ENCODE measurements at places on chromosomes 4 and X.

GRCh38 chr4:184375027-184375426 lies 99.3 kb downstream of the IRF2 start:
- DNase-seq: no peak

DNA sequence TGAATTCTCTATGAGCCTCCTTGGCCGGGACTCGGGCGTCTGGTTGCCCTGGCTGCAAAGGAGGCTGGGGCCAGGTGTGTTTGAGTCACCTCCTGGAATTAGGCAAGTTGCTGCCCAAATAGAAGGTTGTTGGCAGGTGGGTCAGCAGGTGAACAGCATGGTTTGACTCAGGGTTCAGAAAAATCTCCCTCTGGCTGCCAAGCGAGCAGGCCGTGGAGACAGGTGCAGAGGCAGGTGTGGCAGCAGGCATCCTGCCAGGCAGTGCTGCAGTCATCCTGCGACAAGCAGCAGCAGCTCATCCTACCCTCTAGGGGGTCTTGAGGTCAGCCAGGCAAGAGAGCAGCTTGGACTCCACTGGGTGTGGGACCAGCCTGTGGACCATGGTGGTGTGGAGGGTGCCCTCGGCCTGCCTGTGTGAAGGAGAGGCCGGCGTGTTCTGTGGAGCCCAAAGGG lies 8.2 kb downstream of the MSANTD1 start:
- peak; percentile 76 for DNase-seq

DNA sequence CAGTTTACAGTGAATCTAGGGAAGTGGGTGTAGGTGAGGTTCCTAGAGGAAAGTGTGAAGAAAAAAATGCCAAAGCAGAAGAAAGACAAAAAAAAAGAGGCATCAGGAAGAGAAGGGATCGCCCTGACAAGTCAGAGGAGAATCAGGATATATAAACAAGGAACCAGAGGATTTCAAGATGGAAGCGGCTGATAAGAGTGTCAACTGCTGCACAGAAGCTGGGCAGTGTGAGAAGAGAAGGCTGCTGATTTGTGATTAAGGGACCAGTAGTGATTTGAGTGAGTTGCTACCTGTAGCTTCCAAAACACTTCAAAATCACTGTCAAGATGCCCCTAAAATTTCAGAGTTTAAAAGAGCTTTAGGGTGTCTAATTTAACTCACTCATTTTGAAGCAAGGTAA lies 258.2 kb downstream of the PPP3CA start:
- no peak for DNase-seq

- DNase-seq: no peak
These were observed 138.6 kb downstream of the HS6ST2 start for GRCh38 chrX:132819711-132820264.

DNA sequence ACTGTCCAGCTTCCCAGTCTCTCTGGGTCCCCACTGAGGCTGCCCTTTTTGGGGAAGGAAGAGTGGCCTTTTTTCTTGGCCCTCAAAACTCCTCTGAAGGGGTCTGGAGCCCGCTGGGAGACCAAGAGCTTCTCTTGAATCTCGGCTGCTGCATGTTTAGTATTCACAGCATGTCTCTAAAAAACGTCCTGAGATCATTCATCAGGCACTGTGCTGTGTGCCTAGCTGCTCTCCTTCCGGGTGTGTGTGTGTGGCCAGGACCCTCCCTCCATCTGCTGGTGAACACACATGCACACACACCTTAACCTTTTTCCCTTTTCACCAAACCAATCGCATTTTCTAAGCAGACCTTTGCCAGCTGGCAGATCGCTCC lies 841 bp upstream of the FRMPD3 start:
- no peak for DNase-seq

- DNase-seq: peak; percentile 71
These were observed 69.4 kb downstream of the CLCN5 start for GRCh38 chrX:49991758-49992157.

- DNase-seq: no peak
These were observed 21.7 kb upstream of the MED14 start for GRCh38 chrX:40757058-40757457.

GRCh38 chrX:112662559-112663427 lies 16.9 kb downstream of the LHFPL1 start:
- no peak for DNase-seq

GRCh38 chr4:38266616-38267015 lies 306.4 kb downstream of the PTTG2 start:
- DNase-seq: no peak

DNA sequence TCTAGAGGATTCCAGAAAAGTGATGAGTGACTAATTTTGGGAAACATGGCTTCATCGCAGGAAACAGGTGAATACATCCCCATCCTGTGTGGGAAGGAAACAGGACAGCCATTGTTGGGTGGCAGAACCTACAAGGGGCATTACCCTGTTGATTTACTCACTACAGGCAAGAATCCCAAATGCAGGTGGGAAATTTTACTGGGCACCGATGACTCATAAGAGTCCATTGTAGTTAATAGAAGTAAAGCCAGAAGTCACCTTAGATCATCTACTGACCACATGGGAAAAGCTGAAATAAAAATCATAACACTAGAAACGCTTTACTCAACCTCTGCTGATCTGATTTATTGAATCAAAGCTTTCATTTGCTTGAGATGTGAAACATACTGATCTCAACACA lies 136.4 kb downstream of the TRIML1 start:
- no peak for DNase-seq

- peak; percentile 26 for DNase-seq
These were observed 580 bp upstream of the MMGT1 start for GRCh38 chrX:135974279-135974856.

DNA sequence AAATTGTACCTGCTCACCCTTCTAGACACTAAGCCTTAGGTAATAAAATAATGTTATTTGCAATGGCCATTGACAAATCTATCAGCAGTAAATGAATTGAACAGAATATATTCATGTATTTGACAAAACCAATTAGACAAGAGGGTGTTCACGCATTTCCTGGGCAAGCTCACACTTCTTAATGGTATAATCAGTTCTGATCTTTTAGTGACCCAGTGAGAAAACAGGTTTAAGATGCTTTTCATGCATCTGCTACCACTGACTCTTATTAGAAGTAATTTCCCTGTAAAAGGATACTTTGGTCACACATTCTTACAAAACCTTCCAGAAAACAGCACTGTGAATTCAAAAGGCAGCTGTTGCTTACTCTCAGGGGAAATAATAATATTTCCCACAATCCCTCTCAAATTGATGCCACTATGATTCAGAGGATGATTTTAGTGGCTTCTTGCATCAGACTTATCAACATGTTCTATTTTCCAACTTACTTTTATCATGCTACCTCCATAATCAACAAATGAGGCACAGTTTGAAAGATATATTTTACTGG lies 313.9 kb upstream of the NWD2 start:
- DNase-seq: no peak

DNA sequence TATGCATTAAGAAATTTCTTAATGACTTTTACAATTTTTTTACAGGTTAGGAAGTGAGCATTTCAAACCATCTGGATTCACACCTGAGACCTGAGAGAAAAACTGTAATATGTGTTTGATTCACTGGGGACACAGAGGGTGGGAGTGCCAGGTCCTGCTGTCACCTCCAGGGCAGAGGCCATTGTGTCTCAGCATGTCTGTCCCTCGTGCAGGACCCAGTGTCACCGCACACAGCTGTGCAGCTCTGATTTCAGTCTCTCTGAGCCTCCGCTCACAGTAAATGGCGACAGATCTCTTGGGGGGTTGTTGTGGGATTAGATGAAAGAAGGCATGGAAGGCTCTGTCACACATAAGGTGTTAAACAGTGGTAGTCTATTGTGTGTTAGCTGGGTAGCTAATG lies 23.0 kb upstream of the CLDN24 start:
- no peak for DNase-seq

- DNase-seq: no peak
These were observed 58.8 kb downstream of the C4orf50 start for GRCh38 chr4:5959211-5959982.

DNA sequence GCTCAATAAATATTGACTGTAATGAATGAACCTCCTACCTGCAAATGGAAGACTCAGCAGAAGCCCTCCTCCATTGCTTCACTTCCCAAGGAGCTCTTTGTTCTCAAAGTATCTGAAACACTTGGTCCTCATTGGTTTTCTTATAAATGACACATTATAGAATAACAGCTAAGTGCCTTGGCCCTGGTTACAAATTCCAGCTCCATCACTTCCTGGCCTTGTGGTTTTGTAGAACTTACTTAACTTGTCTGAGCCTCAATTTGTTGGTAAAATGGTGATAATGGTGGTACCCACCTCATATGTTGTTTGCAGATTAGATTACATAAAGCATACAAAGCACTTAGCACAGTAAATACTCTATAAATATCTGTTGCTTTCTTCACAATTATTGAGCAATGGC lies 25.2 kb upstream of the SMIM20 start:
- DNase-seq: no peak

GRCh38 chrX:154012336-154012991 lies 7.2 kb downstream of the IRAK1 start:
- DNase-seq: no peak

DNA sequence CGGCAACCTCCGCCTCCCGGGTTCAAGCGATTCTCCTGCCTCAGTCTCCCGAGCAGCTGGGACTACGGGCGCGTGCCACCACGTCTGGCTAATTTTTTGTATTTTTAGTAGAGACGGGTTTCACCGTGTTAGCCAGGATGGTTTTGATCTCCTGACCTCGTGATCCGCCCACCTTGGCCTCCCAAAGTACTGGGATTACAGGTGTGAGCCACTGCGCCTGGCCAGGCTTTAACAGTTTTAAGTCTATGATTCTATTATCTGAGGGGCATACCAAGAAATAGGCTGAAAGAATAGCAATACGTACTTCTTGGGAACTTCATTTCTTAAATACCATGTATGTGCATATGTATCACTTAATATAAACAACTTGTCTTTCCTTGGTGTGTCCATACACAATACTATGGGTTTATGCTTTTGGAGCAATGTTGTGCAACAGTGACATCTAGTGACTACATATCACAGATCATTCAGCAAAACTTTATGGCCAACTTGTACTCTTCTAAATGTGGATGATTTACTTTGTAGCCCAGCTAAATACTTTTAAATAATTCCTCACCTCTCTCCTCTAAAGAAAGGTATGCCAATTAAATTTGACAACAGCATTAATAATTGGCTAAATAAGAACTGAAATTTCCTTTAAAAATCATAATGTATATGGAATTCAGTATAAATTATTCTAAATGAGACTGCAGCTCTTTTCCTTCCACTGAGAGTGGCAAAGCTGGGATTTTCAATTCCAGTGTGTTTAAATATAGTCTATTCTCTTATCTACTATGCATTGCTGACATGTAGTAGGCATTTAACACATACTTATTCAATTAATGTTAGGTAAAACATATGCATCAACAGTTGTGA lies 10.4 kb downstream of the SLC9B1 start:
- peak; percentile 41 for DNase-seq

DNA sequence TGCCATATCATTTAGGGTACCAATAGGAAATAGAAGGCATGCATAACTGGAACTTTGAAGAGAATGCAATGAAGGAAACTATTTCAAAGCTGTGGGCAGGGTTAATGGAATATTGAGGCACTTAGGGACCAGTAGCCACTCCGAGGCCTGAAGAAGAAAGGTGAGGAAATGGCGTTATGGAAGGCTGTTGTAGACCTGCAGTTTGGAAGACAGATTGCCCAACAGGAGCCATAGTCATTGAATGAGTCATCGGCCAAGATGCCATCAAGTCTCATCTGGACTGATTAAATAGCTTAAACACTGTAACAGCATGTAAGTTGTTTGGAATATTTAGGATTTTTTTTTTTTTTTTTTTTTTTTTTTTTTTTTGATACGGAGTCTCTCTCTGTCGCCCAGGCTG lies 11.6 kb downstream of the CXCL13 start:
- no peak for DNase-seq

- DNase-seq: peak; percentile 60
These were observed 1.3 kb downstream of the CHST7 start for GRCh38 chrX:46574774-46575381.

GRCh38 chr4:140126261-140126660 lies 27.7 kb downstream of the MAML3 start:
- DNase-seq: no peak
